ENCODE measurements at places on chromosomes 16 and 17. TPM values are rescaled to one million over a fixed set of nuclear protein-coding genes. Genes with fewer than 3 reads are reported as not detected.

Gene COL1A1
- total RNA-seq = 118 TPM

Gene CX3CL1
- 13.3 TPM for total RNA-seq

Gene TRAF4
- 42.8 TPM for total RNA-seq

Gene MRPS7
- 42.6 TPM for total RNA-seq

Gene CCL1
- not detected for total RNA-seq

Gene STX1B
- total RNA-seq = 2.6 TPM

Gene CDRT15
- total RNA-seq = not detected

Gene CCDC144A
- total RNA-seq = 1.5 TPM

Gene PRPSAP1
- 79.1 TPM for total RNA-seq

Gene CHRNE
- 0.76 TPM for total RNA-seq

Gene PYDC1
- not detected for total RNA-seq

Gene CALB2
- total RNA-seq = not detected

Gene CFAP119
- total RNA-seq = 6.5 TPM

Gene C16orf74
- total RNA-seq = 22.8 TPM

Gene TMC6
- total RNA-seq = 40.7 TPM

Gene TNFSF13
- 1.5 TPM for total RNA-seq

All from glomerular endothelial cell (primary cell).